ENCODE measurements at places on chromosomes 13 and 19.

DNA sequence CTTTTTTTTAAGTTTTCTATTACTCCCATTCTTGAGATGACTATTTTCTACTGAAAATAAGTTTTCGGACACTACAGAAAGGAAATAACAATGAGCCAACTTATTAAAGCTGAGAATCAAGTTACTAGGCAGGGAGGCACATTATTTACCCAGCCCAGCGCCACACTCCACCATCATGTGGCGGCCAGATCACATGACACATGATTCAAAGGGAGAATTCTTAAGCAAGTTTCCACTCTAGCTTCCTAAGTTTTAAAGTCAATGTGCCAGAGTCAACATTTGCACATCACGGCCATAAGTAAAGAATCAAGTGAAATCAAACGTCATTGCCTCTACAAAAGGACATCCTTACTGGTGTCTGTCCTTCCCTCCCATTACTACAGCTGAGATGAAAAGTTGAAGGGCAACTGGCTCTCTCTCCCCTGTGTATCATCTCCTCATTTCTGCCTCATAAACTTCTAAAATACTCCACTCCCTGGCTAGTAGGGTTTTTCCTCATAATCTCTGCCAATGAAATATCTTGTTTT lies 81.7 kb downstream of the KLF12 start:
- H3K4me3 ChIP-seq, result no peak overlapping the region
- no peaks in the 10 kb centered on the region for H3K36me3 ChIP-seq
- no peak overlapping the region for H3K27ac ChIP-seq
- H3K27me3 ChIP-seq, result no peaks in the 10 kb centered on the region
- DNase-seq, result no peak

GRCh38 chr19:55579766-55580621 lies 654 bp downstream of the ZNF579 start:
- H3K4me3 ChIP-seq, result peak overlapping the region; percentile 97
- no peaks in the 10 kb centered on the region for H3K36me3 ChIP-seq
- DNase-seq, result no peak
- peaks cover 12% of the 10 kb centered on the region for H3K4me1 ChIP-seq
- no peaks in the 10 kb centered on the region for H3K27me3 ChIP-seq
- H3K27ac ChIP-seq, result peak overlapping the region; percentile 82

DNA sequence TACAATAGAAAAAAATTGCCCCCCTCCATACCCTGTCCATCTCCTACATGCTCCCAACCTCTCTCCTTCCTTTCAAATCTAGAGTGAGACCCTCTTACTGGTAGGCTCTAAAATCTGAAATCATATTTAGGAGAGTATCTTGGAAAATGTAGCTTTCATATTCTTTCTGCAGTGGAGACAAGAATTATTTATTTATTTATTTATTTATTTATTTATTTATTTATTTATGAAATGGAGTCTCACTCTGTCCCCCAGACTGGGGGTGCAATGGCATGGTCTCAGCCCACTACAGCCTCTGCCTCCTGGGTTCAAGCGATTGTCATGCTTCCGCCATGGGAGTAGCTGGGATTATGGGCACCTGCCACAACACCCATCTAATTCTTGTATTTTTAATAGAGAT lies 174.1 kb upstream of the MYO16 start:
- no peak overlapping the region for H3K27ac ChIP-seq
- DNase-seq, result no peak
- no peaks in the 10 kb centered on the region for H3K27me3 ChIP-seq
- H3K4me3 ChIP-seq, result no peak overlapping the region

- no peaks in the 10 kb centered on the region for H3K27me3 ChIP-seq
- H3K27ac ChIP-seq, result no peak overlapping the region
- no peaks in the 10 kb centered on the region for H3K4me1 ChIP-seq
- no peaks in the 10 kb centered on the region for H3K36me3 ChIP-seq
- no peak for DNase-seq
These were observed 78.1 kb upstream of the PCDH9 start for GRCh38 chr13:67308004-67308772.

GRCh38 chr19:33811736-33812387 lies 15.2 kb downstream of the KCTD15 start:
- DNase-seq, result no peak
- no peaks in the 10 kb centered on the region for H3K27me3 ChIP-seq
- no peak overlapping the region for H3K27ac ChIP-seq

GRCh38 chr19:50040967-50041366 lies 15.2 kb downstream of the ZNF473 start:
- no peak overlapping the region for H3K27ac ChIP-seq
- H3K36me3 ChIP-seq, result peaks cover 69% of the 10 kb centered on the region
- H3K4me3 ChIP-seq, result no peak overlapping the region
- no peak for DNase-seq

GRCh38 chr19:23321953-23322549 lies 71.9 kb upstream of the ZNF724 start:
- no peak overlapping the region for H3K27ac ChIP-seq
- no peaks in the 10 kb centered on the region for H3K4me1 ChIP-seq
- H3K36me3 ChIP-seq, result no peaks in the 10 kb centered on the region
- H3K4me3 ChIP-seq, result no peak overlapping the region
- H3K27me3 ChIP-seq, result no peaks in the 10 kb centered on the region

DNA sequence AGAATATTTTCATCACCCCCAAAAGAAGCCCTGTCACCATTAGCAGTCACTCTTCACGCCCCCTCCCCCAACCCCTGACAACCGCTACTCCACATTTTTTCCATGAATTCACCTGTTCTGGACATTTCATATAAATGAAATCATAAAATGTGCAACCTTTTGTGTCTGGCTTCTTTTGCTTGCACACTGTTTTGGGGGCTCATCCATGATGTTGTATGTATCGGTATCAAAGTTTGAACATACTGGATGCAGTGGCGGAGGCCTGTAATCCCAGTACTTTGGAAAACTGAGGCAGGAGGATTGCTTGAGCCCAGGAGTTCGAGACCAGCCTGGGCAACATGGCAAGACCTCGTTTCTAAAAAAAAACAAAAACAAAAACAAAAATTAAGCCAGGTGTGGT lies 7.2 kb downstream of the GADD45B start:
- peaks cover 2% of the 10 kb centered on the region for H3K27me3 ChIP-seq
- H3K27ac ChIP-seq, result no peak overlapping the region
- no peaks in the 10 kb centered on the region for H3K36me3 ChIP-seq
- H3K4me3 ChIP-seq, result no peak overlapping the region
- peaks cover 29% of the 10 kb centered on the region for H3K4me1 ChIP-seq
- DNase-seq, result no peak

DNA sequence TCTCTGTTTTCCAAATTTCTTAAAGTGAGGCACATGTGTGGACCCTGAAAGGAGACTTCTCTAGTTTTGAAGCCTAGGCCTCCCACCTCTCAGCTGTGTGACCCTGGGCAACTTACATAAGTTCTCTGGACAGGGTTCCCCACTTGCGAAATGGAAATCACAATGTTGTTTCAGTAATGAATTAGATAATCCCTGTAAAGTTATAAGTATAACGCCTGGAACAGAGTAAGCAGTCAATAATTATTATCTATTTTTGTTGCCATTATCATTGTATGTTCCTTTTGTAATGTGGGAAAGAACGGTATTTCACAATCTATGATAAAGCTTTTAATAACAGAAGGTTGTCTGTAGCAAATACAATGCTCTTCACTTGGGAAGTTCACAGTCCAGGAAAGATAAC lies 437.3 kb upstream of the ZNF507 start:
- H3K27me3 ChIP-seq, result no peaks in the 10 kb centered on the region
- H3K4me3 ChIP-seq, result no peak overlapping the region
- H3K27ac ChIP-seq, result no peak overlapping the region
- no peaks in the 10 kb centered on the region for H3K36me3 ChIP-seq

DNA sequence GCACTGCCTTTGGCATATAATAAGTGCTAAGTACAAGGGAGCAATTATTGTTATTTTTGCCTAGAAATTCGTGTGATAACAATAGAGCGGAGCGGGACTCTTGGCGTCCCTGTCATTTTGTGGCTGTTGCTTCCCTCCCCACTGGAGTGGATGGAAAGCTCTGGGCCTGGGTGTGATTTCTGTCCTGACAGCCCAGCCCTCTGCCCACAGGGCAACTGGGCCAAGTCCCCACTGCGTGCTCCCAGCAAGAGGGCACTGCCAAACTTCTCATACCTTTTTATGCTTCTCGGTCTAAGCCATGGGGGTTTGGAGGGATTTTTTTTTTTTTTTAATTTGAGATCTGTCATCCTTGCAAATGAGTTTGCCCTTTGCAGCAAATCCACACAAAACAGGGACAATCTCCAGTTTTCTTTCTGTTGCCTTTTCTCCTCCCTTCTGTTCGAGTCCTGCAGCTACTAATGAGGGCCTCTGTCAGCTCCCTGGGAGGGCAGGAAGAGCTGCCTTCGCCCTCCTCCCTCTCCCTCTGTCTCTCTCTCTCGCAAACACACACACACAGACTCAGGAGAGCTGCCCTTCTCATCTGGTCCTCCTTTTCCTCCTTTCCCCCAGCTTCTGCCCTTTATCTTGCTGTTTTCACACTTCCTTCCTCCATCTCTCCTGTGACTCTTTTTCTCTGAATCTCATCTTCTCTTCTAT lies 103.9 kb downstream of the DNAJC15 start:
- no peak overlapping the region for H3K27ac ChIP-seq
- H3K4me3 ChIP-seq, result no peak overlapping the region
- H3K36me3 ChIP-seq, result no peaks in the 10 kb centered on the region
- no peaks in the 10 kb centered on the region for H3K4me1 ChIP-seq
- no peak for DNase-seq
